ENCODE measurements at places on chromosomes 1 and 21.

DNA sequence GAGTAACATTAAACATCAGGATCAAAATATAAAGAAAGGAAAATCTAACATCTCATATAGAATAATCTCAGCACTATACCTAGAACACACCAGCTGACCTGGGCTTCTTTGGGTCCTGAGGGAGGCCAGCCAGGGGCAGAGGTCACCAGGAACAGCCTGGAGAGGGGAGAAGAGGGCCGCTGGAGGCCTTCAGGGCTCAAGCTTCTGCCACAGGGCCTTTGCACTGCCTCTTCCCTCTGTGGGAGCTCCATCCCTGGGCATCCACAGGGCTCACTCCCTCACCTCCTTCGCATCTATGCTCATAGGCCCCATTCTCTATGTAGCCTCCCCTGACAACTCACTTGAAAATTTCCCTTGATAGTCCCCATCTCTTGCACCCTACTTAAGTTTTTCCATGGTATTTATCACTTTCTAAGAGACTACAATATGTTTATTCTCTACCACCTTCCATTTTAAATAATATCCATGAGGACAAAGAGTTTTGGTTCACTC, 73.9 kb downstream of the HIVEP3 start:
- DNase-seq: no peak

GRCh38 chr1:165075725-165076370, 280.7 kb downstream of the LMX1A start:
- DNase-seq: no peak

GRCh38 chr1:241591317-241591716, 48.9 kb downstream of the CHML start:
- DNase-seq: no peak

GRCh38 chr1:55926906-55927471, 652.4 kb downstream of the PLPP3 start:
- DNase-seq: no peak

DNA sequence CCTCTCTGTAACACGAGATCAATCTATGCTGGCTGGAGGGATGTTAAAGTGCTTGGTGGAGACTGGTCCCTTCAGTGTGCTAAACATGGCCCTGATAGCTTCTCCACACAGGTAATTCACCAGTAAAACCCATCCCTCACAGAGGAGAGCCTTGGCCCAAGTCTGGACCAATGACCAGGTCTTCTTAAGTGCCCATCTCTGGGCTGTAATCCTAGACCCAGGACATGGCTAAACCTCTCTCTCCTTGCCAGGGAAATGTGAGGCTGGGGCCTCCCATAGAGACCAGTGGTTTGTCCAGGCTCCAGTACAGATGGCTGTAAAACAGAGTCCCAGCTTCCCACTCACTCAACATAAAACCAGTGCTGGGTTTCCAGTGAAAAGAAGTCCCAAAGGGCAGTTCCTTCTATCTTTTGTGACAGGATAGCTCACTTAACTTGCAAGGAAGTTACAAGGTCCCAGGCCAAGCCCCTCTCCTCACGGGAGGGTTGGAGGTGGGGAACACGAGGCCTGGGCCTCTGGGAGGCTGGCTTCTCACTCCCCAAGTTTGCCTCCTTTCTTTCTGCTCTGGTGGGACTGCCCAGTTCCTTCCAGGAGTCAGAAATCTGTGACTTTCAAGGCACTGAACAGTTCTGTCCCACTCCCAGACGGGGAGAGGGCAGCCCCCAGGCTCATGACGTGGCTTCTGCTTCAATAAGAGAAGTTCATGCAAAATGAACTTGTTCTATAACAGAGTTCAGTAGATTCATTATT, 2.2 kb upstream of the KIF17 start:
- no peak for DNase-seq

GRCh38 chr21:43903451-43904091, 38.5 kb downstream of the AGPAT3 start:
- no peak for DNase-seq

GRCh38 chr1:6495540-6496364, 4.3 kb upstream of the PLEKHG5 start:
- DNase-seq: no peak

- DNase-seq: peak; percentile 10
Observed at GRCh38 chr1:173669491-173669941, at the start of gene ANKRD45. ANKRD45 (minus strand) TSS chr1:173669851; CDS start chr1:173659418, 10,433 bp downstream.

DNA sequence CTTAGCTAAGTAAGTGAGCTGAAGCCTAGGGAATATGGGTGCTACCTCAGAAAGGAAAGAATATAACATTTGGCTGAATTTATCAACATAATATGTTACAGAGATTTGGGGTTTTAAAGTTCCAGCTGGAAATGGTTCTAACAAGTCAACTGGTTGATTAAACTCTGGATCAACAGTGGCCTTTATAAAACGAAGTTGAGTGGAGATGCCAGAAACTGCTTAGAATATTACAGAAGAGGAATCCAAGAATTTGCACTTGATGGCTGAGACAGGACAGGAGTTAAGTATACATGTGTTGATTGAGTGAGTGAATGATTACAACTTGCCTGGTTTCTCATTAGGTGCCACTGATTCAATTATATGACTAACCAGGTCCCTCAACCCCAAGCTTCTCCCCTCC, 7.4 kb upstream of the ZBTB17 start:
- DNase-seq: no peak

DNA sequence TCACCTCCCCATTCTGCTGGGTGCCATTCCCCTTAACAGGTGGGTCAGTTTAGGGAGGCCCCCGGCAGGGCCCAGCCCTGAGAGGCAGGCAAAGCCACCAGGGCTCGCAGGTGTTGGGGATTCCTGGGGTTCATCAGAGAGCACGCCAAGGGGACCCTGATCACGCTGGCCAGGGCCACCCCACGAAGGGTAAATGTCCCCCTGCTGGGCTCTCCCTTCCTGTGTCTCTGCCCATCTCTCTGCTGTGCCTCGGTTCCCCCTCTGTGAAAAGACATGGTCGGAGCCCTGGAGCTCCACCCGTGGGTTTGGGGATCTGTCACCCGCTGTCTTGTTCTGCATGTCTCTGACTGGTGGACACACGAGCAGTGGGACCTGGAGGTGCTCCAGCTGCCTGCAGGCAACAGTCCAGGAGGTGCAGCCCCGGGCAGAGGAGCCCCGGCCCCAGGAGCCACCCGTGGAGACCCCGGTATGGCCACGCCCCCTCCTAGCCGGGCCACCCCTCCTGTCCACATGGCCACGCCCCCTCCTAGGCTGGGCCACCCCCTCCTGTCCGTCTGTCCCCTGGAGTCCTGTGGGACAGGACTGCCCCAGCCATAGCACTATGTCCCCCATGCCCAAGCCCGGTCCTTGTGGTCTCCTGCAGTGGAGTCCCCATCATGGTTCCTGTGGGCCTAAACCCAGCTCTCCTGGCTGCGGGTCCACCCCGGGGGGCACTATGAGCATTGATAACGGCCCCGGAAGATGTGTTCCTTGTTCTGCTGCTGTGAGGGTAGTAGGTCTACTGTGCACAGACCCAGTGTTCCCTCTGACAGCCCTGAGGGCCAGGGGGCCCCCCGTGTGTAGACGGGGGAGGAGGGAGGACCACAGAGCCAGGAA, 6.5 kb downstream of the AIRE start:
- DNase-seq: no peak

All from GM12891 (cell line).